ENCODE measurements at places on chromosomes 13 and 19.
A peak's percentile ranks its signal among the peaks of the same experiment; 100 is the strongest.

GRCh38 chr13:51797664-51798488 is 6.1 kb downstream of the DHRS12 start:
- DNase-seq: no peak

DNA sequence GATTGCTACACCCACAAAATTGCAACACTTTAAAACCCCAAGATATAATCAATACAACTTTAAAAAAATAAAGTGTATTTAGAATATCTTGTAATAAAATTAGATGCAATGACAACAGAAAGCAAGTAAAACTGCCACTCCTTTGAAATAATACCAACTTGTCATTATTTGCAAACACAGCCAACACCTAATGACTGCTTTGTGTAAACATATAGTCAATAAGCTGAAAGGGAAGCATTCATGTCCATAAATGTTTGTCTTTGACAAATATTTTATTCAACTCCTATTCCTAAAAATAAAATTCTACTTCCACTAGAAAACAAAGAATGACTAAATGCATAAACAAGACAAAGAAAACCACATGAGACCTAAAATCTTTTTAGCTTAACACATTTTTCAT is 6.6 kb downstream of the SMAD9 start:
- no peak for DNase-seq

DNA sequence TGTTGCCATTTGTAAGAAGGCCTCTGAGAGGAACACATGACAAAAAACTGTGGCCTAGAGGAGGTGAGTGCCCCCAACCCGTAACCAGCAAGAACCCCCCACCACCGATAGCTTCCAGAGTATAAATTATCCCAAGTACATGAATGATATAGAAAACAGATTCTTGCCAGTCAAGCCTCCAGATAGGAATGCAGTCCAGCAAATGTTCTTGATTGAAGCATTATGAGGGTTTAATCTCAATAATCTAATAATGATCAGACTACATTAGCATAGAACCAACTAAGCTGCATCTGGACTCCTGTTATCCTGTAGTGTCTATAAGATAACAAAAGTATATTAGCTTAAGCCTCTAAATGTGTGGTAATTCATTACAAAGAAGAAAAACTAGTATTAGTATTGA is 908.9 kb upstream of the ATXN8OS start:
- no peak for DNase-seq

GRCh38 chr19:12544401-12544876 is 6.8 kb downstream of the ZNF564 start:
- no peak for DNase-seq

GRCh38 chr19:7348587-7349230 is at the start of gene ARHGEF18:
Gene ARHGEF18 (plus strand): TSS chr19:7348937. CDS start chr19:7362891, 13,954 bp downstream.
- peak; percentile 38 for DNase-seq

GRCh38 chr19:43667126-43667875 is 2.7 kb downstream of the PLAUR start:
- no peak for DNase-seq

DNA sequence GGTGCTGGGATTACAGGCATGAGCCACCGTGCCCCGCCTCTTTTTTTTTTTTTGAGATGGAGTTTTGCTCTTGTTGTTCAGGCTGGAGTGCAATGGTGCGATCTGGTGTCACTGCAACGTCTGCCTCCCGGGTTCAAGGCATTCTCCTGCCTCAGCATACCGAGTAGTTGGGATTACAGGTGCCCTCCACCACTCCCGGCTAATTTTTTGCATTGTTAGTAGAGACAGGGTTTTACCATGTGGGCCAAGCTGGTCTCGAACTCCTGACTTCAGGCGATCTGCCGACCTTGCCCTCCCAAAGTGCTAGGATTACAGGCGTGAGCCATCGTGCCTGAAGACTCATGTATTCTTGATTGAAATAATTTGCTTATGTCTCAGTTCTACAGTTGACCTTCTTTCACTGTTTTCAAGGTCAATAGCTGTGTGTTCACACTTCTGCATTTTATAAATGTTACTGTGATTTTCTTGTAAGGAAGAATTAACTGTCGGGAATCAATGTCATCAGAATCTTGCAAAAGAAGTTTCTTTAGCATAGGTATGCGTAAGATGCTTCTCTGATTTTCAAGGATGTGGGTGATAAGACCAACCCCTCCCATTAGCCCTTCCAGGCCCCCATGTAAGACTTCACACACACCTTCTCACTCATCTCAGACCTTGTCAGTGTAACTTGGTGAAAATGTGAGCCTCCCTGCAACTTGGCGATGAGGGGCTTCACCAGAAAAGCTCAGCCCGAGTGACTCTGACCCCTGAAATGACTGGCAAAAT is 12.7 kb upstream of the ZNF701 start:
- DNase-seq: no peak

GRCh38 chr19:11479090-11479897 is 1.6 kb downstream of the ELAVL3 start:
- no peak for DNase-seq

DNA sequence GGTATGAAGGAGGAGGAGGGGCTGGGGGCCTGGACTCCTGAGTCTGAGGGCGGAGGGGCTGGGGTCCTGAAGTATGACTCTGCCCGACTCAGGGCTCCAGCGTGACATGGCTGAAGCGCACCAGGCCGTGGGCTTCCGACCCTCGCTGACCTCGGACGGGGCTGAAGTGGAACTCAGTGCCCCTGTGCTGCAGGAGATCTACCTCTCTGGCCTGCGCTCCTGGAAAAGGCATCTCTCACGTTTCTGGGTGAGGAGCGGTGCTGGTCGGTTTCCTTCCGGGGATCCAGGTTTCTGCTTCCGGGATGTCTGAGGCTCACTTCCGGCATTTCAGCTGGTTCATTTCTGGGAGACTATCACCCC is 1.2 kb downstream of the CPT1C start:
- DNase-seq: no peak

- no peak for DNase-seq
Observed at GRCh38 chr19:51372021-51372648, 319 bp downstream of the NKG7 start.

DNA sequence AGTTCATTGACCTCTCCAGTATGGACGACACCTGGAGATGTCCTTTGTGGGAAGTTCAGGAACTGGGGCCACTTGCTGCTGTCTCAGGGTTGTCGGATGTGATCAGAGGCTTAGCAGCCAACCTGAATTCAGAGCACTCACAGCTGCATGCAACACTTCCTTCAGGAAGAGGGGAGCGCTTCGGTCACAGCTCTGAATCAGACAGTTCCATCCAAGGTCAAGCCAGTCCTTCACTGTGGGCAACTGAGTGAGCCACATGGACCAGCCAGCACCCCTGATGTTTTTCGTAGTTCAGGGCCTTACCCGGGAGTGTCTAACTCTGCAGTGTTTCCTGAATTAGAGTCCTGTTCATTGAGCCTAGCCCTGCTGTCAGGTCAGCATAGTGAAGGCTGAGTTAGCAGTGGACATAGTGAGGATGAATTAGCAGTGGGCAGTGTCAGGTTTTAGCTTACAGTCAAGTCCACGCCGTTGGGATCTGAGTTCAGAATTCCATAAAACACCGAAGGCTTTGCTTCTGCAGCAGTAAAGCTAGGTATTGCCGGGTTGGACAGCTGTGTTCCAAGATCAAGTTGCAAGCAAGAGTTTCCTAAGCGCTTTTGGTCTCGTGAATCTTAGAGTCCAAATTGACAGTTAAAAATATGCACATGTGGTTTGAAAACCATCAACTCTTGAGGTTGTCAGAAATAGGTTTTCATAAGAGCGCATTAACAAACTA is 5.1 kb downstream of the ZNF555 start:
- DNase-seq: no peak

- no peak for DNase-seq
Observed at GRCh38 chr13:101631395-101631794, 178.9 kb downstream of the ITGBL1 start.
